ENCODE measurements at places on chromosomes 6 and 20.

GRCh38 chr6:110337486-110337885 is 20.7 kb downstream of the METTL24 start:
- no peak for DNase-seq

DNA sequence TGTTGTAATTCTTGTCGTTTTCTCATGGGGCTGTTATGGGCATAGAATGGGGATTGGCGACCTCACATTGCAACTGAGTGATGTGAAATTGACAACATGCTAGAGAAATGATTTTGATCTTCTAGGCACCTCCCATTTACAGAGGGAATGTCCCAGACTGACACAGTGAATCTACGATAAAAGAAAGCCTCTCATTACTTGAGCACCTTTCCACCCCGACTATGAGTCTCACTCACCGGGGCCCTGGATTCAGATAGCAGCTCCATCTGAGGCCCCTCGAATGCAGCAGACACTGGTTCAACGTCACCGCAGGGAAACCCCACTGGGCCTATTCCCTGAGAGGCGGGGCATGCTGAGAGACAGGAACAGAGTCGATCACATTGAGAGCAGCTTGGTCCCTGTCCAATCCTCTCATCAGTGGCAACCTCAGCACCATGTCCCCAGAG is 49.1 kb downstream of the NFATC2 start:
- no peak for DNase-seq

GRCh38 chr6:80544555-80544954 is 438.1 kb downstream of the BCKDHB start:
- no peak for DNase-seq

DNA sequence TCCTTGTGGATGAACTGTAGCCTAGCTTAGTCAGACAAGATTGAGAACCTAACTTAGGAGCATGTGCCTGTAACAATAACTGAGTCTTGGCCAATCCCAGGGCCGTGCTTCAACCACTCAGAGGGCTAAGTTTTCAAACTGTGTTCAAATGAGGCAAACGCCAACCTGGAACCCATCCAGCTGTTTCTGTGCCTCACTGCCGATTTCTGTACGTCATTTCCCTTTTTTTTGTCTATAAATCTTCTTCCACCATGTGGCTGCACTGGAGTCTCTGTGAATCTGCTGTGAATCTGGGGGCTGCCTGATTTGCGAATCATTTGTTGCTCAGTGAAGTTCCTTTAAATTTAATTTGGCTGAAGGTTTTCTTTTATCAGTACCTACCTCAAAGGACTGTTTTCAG is 115.0 kb upstream of the CHD6 start:
- DNase-seq = no peak

DNA sequence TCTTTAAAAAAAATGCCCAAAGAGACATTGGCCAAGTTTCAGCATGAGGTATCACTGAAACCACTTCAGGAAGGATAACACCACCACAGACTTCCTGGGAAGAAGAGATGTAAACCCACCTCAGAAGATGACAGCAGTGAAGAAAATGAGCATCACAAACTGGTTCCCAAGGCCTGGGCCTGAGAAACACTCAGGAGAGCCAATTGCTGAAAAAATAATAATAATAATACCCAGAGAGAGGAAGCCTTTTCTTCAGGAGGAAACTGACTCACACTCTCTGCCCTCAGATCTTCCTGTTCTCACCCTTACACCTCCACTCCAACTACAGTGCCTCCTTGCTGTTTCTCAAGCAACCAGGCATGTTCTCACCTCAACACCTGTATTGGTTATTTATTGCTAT is 68.1 kb upstream of the MAFB start:
- DNase-seq = no peak

DNA sequence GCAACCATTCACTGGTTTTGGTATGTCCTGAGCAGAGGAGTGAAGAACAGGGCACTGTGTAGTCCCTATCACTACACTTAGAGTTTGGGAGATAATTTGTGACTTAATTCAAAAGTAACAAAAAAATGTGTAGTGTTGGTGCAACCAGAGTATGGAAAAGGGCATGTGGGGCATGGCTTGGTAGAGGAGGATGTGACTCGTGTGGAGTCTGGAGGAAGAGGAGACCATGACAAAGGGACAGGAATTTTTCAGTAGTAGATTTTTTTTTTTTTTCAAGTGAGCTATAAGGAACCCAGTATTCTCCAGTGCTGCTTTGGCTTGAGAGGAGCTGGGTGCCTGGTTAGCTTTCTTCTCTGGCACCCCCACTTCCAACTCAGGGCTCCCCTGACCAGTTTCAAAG is 5.1 kb downstream of the MTRES1 start:
- DNase-seq = no peak

DNA sequence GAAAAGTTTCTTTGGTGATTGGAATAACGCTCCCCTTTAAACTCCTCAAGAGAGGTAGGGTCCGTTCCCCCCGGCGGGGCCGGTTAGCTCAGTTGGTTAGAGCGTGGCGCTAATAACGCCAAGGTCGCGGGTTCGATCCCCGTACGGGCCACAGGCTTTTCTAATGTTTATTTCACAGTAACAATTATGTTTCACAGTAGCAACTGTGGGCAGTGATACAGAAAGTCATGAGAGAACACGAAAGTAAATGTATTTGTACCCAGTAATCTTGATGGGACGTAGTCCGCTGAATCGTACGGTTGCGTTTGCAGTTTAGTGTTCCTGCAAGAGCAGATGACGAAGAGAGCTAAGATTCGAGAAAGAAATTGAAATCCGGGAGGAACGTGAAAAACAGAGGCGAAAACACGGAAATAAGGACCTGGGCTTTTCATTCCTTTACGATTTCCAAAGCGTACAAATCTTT is 505.5 kb downstream of the PRIM2 start:
- DNase-seq = no peak

DNA sequence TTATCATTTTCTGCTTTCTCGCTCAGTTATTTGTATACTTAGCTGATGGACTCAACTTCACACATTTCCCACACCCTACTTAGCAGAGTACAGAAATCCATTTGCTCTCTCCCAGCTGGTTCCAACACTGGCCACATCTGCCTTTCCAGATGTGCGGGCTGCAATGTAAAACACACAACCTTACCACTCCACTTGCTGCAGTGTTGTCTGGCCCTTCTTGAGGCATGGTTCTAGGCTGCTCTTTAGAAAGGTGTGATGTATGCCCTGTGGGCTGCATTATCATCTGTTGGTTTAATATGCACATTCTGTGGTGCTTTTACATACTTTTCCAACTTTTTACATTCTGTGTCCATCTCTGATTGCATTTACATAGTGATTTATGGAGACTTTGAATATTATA is 56.5 kb downstream of the TRAF3IP2 start:
- no peak for DNase-seq

DNA sequence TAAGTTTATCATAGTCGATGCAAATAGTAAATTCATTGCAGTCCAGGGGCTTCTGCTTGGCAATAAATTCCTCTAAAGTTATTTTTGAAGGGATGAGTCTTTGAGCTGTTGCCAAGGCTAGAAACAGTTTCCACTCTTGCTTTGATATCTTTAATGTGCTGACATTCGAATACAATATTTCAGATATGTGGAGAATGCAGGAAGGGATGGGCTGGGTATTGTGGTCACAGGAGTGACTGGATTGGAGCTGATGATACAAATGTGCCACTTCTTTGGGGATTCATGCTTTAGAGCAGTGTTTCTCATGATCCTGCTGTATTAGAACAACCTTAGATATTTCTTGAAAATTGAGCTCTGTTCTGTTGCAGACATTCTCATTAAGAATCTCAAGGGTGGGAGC is 139.0 kb downstream of the PRDM13 start:
- no peak for DNase-seq

GRCh38 chr6:64926051-64926450 is 781.0 kb downstream of the EYS start:
- no peak for DNase-seq

- DNase-seq = no peak
These were observed 40.1 kb downstream of the ADNP start for GRCh38 chr20:50891138-50891537.

DNA sequence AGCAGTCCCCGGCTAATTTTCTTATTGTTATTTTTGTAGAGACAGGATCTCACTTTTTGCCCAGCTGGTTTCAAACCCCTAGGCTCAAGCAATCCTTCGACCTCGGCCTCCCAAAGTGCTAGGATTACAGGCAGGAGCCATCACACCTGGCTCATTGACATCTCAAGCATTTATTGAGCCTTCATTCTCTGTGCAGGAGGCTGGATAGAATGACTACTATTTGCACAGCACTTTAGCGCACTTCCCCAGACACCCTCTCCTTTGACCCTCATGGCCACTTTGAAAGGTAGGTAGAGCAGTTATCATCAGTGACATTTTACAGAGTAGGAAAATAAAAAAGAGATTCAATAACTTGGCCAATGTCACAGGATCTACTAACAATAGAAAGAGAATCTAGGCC is 124.0 kb upstream of the STXBP5 start:
- no peak for DNase-seq

GRCh38 chr20:47349365-47350180 is 6.9 kb downstream of the ZMYND8 start:
- DNase-seq = no peak

- DNase-seq = no peak
These were observed 156.6 kb upstream of the AFDN start for GRCh38 chr6:167669870-167670802.

GRCh38 chr20:22584922-22585785 is 782 bp upstream of the FOXA2 start:
- DNase-seq = no peak

GRCh38 chr6:166530211-166531095 is 56.0 kb downstream of the RAMACL start:
- DNase-seq = no peak

DNA sequence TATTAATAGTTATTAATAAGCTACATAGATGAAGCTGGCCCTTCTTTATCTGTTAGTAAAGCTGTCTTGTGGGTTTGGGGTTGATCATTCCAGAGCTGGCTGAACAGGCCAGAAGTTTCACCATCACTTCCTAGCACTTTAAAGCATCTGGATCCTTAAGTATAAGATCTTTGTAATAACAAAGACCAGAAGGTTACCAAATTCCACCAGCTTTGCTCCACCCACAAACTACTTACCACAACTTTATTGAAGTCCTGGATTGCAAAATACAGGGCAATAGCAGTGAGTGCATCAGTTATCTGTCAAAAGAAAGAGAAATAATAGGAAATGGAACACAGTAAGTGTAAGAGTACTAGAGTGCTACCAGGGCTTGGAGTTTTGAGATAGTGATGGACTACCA is 33.0 kb downstream of the PIGU start:
- DNase-seq = no peak

- no peak for DNase-seq
These were observed at the start of gene GRM1 for GRCh38 chr6:146028851-146029572. GRM1 (plus strand) TSS chr6:146029062; CDS start chr6:146029518, 456 bp downstream.

DNA sequence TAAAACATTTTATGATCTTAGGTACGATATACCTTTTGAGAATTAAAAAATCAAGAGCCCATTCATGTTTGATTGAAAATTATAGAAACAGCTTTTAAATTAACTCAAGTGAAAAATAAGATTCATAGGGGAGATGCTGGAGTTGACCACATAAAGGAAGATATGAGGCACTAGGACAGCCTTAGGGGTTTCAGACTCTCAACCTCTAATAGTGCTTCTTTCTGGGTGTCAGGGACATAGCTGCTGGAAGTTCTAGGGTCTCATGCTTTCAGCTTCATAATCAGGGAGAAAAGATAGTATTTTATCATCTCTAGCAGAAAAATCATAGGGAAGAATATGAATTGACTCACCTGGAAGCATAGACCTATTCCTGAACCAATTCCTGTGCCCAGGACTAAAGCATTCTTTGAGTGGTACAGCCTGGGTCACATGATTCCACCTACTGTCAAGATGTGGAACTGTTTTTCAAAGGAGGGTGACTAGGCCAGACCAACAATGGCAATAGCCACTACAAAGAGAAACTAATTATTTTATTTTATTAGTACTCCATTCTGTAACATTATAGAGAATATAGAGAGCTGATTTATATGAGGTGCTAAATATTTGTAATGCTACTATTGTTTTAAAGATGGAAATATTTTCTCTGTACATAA is 27.8 kb upstream of the CENPW start:
- no peak for DNase-seq

- no peak for DNase-seq
These were observed 208.7 kb downstream of the PRL start for GRCh38 chr6:22087960-22088706.

DNA sequence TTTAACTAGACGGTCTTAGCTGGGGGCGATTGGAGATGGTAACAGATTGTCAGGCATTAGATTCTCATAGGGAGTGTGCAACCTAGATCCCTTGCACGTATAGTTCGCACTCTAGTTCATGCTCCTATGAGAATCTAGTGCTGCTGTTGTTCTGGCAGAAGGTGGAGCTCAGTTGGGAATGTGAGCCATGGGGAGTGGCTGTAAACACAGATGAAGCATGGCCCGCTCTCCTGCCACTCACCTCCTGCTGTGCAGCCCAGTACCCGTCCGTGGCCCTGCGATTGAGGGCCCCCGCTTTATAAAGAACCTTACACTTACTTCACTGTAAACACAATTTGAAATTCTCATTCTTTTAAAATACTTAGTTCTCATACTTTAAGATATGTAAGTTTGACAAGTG is 339.4 kb downstream of the CDH26 start:
- DNase-seq = no peak

DNA sequence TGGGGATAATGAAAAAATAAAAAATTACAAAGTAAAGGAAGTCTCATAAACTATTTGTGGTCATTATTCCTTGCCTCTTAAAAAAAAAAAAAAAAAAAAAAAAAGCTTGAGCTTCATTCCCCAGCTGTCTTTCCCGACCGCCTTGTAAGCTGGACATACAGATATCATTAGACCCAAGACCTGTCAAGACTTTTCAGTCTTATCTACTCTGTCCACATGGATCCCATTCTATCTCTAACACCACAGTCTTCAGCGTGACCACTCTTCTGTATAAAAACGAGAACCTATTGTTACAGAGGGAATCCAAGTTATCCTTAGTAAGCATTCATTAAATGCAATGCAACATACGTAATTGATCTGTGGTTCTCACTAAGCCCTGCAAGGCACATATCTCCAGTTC is 423.5 kb downstream of the MEI4 start:
- no peak for DNase-seq
